ENCODE measurements at places on chromosomes 1 and 21.

DNA sequence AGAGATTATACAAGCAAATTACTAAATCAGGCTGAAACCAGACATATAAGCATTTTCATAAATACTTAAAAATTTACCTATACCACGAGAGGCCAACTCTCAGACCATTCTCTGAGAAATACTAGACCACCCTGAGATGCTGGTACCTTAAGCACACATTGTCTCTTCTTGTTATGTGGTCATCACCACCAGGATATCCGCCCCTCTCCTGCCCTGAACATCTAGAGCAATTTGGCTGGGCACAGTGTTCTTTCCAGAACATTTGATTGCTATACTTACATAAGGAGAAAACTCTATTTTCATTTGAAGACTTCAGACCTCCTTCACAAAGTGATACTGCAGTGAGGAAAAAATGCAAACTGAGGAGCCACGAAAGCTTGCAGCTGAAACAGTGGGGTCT is 36.2 kb upstream of the DUSP10 start:
- DNase-seq, result no peak

GRCh38 chr1:29256394-29256793 is 20.1 kb downstream of the PTPRU start:
- DNase-seq, result no peak

- DNase-seq, result no peak
Observed at GRCh38 chr21:40120940-40121575, 253.8 kb downstream of the PCP4 start.

- peak; percentile 27 for DNase-seq
Observed at GRCh38 chr1:227273557-227273956, 44.7 kb downstream of the CDC42BPA start.

- no peak for DNase-seq
Observed at GRCh38 chr21:33659568-33659949, 17.3 kb downstream of the ITSN1 start.

- DNase-seq, result no peak
Observed at GRCh38 chr1:227190321-227190720, 128.0 kb downstream of the CDC42BPA start.

DNA sequence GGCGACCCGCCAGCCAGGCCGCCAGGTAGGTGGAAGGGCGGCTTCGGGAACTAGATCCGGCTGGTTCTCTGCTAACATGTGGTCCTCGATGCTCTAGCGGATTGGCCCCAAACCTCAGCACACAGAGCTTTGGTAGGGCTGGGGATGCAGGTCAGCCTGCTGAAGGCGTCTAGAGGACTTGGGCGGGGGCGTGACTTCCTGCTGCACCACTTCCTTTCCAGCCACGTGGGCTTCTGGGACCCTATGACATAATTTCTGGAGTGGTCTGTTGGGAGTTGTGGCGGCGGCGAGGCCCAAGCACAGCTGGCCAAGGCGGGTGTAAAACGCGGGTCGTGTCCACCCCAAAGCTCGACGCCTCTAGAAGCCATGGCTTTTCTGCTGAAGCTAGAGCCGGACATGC is 124.5 kb downstream of the ATF6 start:
- DNase-seq, result no peak

DNA sequence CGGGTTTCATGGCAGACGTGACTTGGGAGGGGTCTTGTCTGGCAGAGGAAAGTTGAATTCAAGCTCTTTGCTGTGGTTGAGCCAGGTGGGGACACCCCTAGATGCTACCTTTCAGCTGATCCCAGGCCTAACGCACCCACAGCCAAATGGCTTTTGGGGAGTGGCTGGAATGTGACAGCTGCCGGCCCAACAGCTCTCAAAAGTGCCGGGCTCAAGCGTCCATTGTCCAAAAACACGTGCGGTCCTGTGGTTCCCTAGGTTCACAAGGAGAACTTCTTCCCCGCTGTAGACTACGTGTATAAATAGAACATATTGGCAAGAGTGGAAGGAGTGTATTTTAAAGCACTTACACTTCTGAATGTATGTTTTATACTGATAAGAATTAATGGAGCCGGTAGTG is 87.1 kb upstream of the ARHGEF16 start:
- DNase-seq, result no peak

- DNase-seq, result no peak
Observed at GRCh38 chr1:37484325-37485051, 10.1 kb downstream of the ZC3H12A start.

GRCh38 chr21:42724226-42724920 is 71.0 kb downstream of the PDE9A start:
- peak; percentile 94 for DNase-seq

- DNase-seq, result no peak
Observed at GRCh38 chr1:73783352-73783751, 414.6 kb downstream of the LRRIQ3 start.

DNA sequence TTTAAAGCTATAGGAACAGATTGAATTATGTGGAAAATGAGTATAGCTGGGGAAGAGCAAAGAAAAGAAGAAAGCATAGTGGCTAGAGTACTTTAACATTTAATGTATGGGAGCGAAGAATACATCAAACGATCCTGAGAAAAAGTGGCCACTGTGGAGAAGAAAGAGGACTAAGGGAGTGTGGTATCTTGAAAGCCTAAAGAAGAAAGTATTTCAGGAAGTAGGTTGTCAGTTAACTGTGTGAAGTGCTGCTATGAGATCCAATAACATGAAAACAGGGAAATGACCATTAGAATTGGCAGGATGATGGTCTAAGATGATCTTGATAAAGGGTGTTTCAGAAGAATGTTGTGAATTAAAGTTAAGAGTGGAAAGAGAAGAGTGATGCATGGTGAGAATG is 219.6 kb upstream of the BEND5 start:
- no peak for DNase-seq

DNA sequence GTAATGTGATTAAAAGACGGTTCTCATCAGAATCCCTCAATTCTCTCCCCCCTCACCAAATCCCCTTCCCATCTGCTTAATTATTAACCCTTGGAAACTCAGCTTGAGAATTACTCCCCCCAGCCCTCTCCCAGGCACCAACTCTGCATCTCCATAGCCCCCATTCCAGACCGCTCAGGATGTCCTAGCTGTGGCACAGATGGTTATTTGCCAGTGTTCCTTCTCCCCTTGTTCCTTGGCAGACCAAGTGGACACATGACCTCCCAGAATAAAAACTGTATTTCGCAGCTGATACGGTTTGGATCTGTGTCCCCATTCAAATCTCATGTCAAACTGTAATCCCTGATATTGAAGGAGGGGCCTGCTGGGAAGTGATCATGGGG is 14.6 kb downstream of the HENMT1 start:
- no peak for DNase-seq

DNA sequence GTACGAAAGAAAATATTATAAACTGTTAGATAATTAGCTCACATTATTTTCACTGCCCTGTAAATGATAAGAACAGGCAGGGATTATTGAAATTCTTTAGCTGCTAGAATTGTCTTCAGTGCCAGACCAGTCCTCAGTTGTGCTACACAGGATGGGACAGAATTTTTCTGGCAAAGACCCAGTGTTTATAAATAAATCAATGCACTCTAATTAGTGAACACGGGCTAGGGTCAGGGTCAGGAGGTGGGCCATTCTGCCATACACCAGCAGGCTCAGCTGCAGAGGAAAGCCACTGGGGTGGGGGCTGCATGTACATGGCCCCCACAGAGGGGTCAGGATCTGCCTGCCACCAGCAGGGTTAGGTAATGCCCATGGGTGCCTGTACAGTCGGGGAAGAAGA is 6.4 kb downstream of the BCAR3 start:
- DNase-seq, result no peak

GRCh38 chr1:153379591-153379990 is 4.2 kb upstream of the S100A12 start:
- no peak for DNase-seq

- DNase-seq, result no peak
Observed at GRCh38 chr1:227654858-227655752, 80.0 kb downstream of the JMJD4 start.

DNA sequence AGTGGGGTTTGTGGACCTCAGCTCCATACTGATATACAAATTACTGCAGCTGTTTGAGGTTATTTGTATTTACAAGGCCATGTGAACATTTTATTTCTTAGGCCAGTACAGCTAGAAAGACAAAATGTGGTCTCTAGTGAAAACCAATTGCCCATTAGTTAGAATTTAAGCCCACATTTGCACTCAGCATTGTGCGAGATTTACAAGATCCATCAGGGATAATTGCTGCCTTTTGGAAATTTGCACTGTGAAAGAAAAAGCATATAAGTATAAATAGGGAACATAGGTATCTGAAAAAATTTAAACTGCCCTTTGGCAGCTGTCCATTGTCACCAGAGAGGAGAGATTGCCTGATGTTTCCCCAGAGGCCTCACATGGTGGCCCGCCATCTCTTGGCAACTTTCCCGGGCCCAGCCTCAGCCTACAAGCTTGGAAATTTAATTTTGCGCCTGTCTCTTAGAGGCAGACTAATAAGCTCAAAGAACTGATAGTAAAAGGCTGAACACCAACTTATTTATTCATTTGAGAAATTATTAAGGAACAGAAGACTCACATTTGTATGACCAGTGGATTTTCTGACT is 120.7 kb downstream of the MAP3K21 start:
- no peak for DNase-seq

DNA sequence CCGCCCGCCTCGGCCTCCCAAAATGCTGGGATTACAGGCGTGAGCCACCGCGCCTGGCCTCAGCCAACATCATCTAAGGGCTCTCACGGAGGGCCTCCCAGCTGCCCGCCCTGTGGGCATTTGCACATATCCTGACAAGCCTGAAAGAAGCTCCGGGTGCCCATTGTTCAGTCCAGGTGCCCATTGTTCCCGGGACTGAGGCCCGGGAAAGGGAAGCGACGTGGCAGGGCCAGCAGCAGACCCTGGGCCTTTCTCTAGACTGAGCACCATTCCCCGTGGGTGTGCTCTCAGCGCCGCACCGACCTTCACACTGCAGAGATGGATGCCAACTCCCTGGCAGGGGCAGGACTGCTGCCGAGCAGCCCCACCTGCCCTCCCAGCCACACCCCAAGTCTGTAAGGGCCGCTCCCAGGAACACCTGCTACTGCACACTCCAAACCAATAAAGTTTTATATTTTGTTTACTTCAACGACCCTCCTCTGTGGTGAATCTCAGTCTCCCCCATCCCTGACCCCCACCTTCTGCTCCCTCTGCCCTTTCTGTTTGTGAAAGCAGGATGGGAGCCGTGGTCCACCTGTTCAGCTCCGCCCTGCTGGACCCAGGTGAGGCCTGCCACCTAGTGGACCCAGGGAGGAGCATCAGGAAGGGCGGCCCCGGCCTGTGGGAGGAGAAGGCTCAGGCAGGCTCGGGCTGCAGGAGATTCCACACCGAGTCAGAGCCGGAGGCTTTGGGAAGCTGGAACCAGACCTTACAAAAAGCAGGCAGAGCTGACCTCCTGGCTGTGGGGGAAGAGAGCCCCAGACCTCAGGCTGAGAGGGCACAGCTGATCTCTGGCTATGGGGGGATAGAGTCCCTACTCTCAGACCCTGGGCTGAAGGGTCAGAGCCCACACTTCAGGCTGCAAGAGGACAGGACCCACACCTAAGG is 1.1 kb upstream of the TMEM82 start:
- DNase-seq, result peak; percentile 68

- no peak for DNase-seq
Observed at GRCh38 chr1:5256793-5257192, 602.4 kb downstream of the AJAP1 start.

DNA sequence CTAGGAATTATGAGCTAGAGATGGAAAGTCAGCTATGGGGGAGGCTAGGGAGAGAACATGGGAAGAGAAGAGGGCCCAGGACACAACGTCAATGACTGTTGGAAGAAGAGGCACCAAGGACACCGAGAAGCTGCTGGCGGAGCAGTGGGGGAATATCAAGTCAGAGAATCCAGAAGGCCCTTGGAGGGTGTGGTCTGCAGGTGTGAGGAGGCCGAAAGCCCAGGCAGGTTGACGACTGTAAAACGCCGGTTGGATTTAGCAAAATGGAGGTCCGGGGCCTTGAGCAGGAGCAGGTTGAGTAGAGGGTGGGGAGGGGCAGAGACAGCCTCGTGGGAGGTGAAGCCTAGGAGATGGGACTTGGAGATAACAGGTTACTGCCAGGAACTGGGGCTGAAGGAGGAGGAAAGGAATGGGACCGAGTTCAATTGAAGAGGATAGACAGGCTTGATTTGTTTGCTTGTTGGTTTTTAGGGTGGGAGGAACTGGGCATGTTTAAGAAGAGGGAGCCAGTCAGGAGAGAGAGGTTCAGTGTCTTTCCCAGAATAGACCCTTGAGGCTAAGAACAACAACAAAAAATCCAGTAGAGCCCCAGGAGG is 35.1 kb downstream of the EDN2 start:
- DNase-seq, result no peak

GRCh38 chr1:94462606-94463005 is 44.4 kb downstream of the ABCD3 start:
- no peak for DNase-seq

- peak; percentile 81 for DNase-seq
Observed at GRCh38 chr1:23930861-23931490, 17.8 kb upstream of the CNR2 start.

GRCh38 chr1:221801773-221802516 is 60.1 kb upstream of the DUSP10 start:
- peak; percentile 50 for DNase-seq

GRCh38 chr1:7842517-7842916 is 10.3 kb downstream of the UTS2 start:
- no peak for DNase-seq

GRCh38 chr1:244414543-244414942 is 37.2 kb downstream of the ADSS2 start:
- DNase-seq, result peak; percentile 58

GRCh38 chr1:87362063-87362833 is 33.6 kb downstream of the LMO4 start:
- DNase-seq, result peak; percentile 26

- DNase-seq, result no peak
Observed at GRCh38 chr1:100458661-100459357, 79.1 kb upstream of the GPR88 start.

DNA sequence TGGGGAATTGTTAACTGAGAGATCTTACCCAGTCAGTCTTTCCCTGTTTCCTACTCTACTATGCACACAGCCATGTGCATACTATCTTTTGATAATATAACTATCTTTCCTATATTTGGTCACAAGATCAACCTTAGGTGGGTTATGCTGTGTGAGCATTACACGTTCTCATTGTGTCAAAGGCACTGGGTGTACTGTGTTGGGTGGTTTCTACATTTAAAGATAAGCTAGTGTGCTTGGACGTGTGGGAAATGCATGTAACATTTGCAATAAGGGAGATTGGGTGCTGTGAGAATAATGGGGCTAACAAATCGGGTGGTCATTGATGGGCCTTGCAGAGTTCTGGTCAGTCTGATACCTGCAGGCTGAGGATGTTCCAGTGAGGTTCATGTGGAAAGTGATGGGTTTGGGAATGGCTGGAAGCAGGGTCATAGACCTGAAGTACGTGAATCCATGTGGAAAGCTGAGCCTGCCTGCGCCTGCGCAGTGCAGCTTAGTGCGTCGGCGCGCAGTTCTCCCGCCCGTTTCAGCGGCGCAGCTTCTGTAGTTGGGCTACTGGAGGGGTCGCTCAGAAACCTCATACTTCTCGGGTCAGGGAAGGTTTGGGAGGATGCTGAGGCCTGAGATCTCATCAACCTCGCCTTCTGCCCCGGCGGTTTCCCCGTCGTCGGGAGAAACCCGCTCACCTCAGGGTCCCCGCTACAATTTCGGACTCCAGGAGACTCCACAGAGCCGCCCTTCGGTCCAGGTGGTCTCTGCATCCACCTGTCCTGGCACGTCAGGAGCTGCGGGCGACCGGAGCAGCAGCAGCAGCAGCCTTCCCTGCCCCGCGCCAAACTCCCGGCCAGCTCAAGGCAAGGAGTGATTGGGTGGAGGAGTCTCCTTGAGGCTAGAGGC is at the start of gene MSH4:
Gene MSH4, plus strand, starts transcription at position 507 of the 897 bp plus-strand sequence. Its CDS starts 104 bp downstream, at position 611.
- DNase-seq, result no peak
